ENCODE measurements at places on chromosomes 2 and 18.

- DNase-seq = no peak
Observed at GRCh38 chr18:8301427-8302172, 307.6 kb upstream of the RAB12 start.

- DNase-seq = no peak
Observed at GRCh38 chr18:40907842-40908241, 1047.2 kb upstream of the PIK3C3 start.

- DNase-seq = no peak
Observed at GRCh38 chr2:234147335-234147861, 96.9 kb downstream of the SPP2 start.

- no peak for DNase-seq
Observed at GRCh38 chr2:59884166-59884565, 669.3 kb downstream of the BCL11A start.

DNA sequence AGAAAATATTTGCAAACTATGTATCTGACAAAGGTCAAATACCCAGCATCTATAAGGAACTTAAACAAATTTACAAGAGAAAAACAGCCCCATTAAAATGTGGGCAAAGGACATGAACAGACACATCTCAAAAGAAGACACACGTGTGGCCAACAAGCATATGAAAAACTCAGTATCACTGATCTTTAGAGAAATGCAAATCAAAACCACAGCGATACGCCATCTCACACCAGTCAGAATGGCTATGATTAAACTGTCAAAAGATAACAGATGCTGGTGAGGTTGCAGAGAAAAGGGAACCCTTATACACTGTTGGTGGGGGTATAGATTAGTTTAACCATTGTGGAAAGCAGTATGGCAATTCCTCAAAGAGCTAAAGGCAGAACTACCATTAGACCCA is 64.3 kb upstream of the RBMS1 start:
- DNase-seq = no peak

GRCh38 chr2:73249636-73250035 is 15.5 kb downstream of the CCT7 start:
- DNase-seq = no peak

Data from suppressor macrophage (primary cell).